Neuronal stem cell (in vitro differentiated cells): ENCODE measurements at places on chromosomes 16 and 17.

- no peak for DNase-seq
These were observed 11.6 kb upstream of the ZNF689 start for GRCh38 chr16:30621765-30622164.

GRCh38 chr17:55162556-55162946, 102.2 kb upstream of the HLF start:
- DNase-seq = no peak

DNA sequence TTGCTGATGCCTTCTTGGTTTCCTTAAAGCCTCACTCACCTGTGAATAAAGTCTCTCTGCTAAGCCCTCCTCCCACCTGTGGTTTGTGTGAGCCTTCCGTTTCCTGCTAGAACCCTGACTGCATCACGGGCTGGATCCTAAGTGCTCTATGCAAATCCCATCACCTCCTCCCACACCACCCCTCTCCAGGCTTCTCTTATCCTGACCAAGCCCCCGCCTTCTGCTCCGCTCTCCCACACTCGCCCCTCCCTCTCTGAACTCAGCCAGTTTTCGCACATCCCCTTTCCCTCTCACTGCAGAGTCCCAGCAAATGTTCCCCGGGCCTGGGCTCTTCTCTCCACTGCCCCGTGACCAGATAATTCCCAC, 51.8 kb downstream of the PIMREG start:
- DNase-seq = no peak

DNA sequence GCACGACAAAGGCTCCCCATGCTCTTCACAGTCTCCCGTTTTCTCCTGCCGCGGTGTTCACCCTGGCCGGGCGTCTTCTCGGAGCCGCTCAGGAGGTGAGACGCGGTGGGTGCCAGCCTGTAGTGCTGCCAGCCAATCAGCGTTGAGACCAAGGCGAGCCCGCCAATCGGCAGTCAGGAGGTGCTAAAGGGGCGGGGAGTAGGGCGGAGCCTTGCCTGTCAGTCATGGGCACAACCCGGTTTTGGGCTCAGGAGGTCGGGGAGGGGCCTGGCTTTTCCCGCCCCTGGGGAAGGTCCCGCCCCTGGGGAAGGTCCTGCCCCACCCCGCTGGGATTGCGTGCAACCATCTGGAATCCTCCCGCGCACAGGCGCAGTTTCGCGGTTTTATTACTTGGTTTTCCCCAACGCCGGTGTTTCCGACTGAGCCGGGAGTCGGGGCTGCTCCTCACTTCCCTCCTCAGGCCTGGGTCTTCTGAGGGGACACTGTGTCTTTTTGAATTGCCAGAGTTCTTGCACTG, at the start of gene PRDM7:
Gene PRDM7, minus strand, starts transcription at position 92 of the 517 bp plus-strand sequence. CDS start 1,421 bp downstream, outside the sequence.
- DNase-seq = peak; percentile 45

GRCh38 chr17:9236286-9237052, 215.2 kb downstream of the NTN1 start:
- DNase-seq = no peak

DNA sequence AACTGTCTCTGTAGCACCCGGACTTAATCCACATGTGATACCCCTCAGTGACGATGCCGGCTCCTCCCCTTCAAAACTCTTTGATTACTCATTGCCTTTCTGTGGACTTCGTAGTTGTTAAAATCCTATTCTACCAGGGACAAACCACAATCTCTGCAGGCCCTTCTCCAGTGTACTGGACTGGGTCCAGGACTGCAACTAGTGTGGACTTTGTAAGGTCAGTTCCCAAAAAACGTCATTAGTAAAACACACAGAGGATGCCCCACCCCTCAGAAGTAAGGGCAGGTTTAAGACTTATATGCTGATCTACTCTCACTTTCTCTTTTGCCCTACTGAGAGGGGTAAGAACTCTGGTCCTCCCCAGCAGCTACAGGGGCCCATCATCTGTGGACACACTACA, 10.5 kb upstream of the NUDT7 start:
- no peak for DNase-seq

- no peak for DNase-seq
These were observed 82.4 kb downstream of the GOSR1 start for GRCh38 chr17:30559656-30560055.

DNA sequence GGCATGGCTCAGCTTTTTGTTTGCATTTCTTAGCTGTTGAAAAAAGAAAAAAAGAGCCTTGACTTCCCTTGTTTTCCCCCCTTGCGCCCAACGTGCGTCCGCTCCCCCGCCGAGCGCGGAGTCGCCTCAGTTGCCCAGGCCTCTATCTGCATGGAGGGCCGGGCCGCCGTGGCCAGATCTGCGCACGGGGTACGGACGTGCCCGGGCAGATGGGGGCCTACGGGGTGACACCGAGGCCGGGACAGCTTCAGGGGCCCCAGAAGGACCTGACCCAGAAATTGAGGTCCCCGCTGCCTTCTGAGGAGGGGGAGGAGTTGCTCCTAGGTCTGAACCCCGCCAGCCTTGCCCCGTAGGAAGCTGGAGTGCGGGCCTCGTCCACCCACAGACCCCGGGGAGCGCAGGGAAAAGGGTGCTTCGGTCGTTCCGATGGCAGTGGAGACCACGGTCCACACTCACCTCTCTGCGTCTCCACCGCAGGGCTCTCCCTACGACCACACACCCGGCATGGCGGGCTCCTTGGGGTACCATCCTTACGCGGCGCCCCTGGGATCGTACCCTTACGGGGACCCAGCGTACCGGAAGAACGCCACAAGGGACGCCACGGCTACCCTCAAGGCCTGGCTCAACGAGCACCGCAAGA, 1.5 kb downstream of the IRX5 start:
- no peak for DNase-seq

DNA sequence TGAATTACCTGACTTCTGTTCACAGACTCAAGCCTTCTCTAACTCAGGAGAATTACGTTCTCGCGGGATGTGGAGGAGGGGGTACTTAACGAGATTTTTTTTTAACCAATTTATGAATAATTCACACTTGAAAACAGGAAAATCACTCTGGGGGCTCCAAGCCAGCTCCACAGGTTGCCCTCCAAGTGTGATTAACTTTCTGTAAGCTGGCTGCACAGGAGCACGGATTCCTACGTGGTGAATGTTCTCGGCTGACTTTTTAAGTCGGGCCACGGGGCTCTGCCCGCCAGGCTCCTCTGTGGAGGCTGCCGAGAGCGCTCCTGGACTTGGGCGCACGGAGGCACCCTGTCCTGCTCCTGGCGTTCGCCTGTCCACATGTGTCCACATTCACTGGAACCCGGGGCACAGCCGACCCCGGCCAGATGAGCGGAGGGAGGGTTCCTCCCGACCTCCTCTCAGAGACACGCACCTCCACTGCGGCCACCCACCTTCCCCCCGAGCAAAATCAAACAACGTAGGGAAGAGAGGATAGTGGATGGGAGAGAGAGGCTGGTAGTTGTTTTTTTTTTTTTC, 147.1 kb upstream of the CHMP6 start:
- no peak for DNase-seq

DNA sequence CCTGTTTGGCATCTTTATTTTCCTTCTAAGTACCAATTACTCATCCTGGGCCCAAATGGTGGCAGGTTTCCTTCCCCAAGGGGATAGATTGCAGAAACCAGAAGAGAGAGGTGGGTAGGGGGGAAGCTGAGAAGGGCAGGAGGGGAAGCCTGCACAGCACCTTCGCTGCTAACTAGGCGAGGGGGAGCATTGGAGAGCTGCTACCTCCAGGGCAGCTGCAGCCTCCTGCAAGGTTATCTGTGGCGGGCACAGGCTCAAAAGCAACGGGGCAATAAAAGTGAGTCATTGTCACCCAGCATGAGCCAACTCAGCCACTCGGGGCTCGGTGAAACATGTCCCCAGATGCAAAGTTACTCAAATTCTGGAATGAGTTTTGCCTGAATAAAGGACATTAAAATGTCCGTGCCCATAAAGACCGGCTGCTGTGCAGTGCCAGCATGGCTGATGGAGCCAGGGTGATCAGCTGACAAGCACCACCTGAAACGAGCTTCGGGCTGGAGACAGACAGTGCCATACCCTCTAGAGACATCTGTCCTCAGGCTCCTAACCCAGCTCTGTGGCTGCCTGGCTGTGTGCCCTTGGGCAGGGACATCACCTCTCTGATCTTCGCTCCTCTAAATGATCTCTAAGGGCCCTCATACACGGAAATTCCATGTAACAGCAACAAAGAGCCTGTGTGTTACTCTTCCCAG, 68.1 kb upstream of the GRIN2A start:
- no peak for DNase-seq
